ENCODE measurements at places on chromosomes 3 and 15. TPM values are rescaled to one million over a fixed set of nuclear protein-coding genes. Genes with fewer than 3 reads are reported as not detected.

- H3K4me1 ChIP-seq = peaks cover 41% of the 10 kb centered on the region
- H3K27me3 ChIP-seq = no peaks in the 10 kb centered on the region
- no peak overlapping the region for H3K27ac ChIP-seq
- H3K4me3 ChIP-seq = no peak overlapping the region
Observed at GRCh38 chr3:186946756-186947375, 16.5 kb downstream of the ST6GAL1 start.

DNA sequence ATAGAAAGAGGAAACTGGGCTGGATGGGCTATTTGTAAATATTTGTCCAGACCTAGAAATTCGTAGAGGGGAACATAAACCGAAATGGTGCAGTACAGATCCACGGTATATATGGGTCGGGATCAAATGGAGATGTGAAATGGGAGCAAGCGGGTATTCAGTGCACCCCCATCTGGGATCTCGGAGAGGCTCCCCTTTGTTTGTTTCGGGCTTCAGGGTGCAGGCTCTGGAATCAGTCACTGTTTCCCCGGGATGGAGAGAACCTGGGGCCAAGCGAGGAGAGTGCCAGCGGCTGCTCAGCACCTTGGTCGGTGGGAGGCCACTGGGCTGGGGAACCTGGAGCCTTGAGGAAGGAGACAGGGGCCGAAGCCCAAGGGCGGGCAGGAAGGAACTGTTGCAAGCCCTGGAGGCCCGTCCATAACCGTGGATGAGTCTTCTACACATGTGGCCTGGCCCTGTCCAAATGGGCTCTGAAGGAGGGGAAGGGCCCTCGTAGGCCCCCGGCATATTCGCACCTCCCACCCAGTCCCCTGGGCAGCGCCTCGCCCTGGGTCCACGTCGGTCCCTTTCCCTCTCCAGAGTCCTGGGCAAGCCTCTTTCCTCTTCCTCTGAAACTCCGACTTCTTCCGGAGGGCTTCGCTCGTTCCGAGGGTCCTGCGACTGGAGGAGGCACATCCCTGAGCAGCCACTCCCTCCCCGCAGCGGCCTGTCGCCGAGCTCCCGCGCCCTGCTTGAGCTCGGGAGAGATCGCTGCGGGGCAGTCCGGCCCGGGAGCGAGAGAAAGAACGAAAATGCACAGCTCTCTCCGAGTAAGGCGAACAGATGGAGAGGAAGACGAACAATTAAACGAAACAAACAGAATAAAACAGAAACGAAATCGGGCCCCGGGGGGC, 3.0 kb downstream of the ISL2 start:
- no peaks in the 10 kb centered on the region for H3K36me3 ChIP-seq
- DNase-seq = no peak
- peaks cover 82% of the 10 kb centered on the region for H3K27me3 ChIP-seq
- no peak overlapping the region for H3K27ac ChIP-seq

DNA sequence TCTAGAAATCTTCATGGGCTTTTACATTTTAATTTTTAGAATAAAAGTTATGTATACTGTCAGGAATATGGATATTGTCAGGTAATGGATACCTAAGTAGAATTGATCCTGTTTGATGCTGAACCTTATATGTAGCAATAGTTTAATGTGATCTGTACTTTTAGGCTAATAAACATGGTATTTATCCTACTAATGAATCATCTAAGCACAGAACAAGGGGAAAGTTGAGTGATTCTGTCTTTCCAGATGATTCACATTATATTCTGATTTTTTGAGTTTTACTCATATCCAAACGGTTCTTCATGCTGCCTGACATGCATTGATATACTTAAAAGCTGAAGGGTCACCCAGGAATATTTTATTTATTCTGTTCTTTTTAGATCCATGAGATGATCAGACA, 34.5 kb downstream of the FANCI start:
- no peaks in the 10 kb centered on the region for H3K36me3 ChIP-seq
- H3K27me3 ChIP-seq = no peaks in the 10 kb centered on the region
- H3K4me1 ChIP-seq = no peaks in the 10 kb centered on the region
- no peak for DNase-seq

- no peaks in the 10 kb centered on the region for H3K36me3 ChIP-seq
- no peaks in the 10 kb centered on the region for H3K27me3 ChIP-seq
Observed at GRCh38 chr15:59312205-59312604, 60.5 kb downstream of the MYO1E start.

SNX22 gene
- total RNA-seq = 0.61 TPM

GOLGA6B gene
- not detected for total RNA-seq

Data from CD8-positive, alpha-beta memory T cell (primary cell).